ENCODE measurements at places on chromosomes 5 and 9.

DNA sequence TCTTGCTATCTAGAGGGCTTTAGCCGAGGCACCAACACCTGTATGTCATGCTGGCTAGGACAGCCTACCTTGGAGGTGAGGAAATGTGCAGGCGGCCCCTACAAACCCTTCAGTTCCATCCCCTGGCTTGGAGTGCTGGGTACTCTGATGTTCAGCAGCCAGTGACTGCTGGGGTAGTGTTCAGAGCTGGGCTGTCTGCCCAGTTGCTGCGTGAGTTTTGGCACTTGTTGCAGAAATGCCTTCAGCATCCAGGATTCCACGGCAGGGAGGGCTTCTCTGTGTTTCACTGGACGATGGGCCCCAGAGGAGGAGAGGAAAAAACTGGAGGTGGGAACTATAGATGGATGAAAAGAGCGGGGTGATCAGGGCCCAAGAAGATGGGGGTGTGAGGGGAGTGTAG lies 10.4 kb downstream of the SWI5 start:
- DNase-seq: no peak

DNA sequence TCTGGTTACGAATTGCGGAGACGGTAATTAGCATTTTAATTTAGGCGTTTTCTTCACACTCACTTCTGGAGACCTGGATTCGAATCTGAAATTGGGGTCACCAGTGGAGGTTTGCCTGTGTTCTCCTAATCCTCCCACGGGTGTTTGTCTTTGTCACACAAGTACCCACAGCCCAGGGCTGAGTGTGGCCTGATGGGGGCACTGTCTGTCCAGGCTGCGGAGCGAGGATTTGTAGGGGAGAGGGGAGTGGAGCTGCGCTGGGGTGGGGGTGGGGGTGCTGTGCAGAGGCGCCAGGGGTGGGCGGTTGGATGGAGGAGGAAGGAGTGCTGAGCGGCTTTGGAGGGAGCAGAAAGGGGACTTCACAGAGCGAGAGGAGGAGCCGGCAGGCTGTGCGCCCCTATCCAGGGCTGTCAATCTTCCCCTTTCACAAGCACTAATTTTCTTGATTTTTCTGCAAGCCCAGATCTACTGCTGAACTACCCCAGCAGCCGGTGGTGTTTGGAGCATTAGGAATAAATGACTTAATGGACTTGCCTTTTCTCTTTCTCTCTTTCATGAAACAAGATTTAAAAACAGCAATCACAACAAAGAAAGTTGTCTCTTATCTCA lies 53.1 kb downstream of the TSPAN17 start:
- DNase-seq: no peak

DNA sequence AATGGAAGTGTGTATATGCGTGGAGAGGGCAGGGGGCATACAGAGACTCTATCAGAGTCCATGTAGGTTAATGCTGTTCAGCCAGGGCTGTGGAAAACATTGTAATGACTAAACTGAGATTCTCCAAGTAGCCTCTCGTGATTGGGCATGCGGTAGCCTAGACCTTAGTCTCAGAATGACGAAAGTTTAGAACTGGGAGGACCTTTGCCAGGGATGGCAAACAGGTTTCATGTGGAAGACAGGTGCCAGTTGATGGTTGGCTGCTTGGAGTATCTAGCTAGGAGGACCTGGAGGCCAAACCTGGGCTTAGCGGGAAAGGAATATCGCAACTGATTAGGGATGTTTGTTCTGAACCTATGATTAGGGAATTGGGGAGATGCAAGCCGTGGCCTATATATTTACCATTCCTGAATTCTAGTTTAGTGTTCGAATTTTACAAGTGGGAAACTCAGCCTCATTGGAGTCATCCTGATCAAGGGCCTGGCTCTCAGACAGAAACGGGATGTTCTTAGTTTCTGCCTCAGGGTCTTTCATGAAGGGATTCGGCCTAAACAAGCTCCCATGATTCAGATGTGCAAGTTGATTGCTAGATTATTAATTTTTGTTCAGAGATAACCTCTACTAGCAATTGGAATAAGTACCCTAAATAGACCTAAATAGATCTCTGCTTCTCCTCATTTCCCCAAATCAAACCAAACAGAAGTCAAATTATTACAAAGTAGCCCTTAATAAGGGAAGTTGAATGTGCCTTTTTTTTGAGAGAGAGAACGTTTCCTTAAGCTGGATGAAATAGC lies 26.8 kb upstream of the TJP2 start:
- DNase-seq: peak; percentile 12

- DNase-seq: no peak
Measured at GRCh38 chr5:90921418-90921973, 362.9 kb downstream of the ADGRV1 start.

DNA sequence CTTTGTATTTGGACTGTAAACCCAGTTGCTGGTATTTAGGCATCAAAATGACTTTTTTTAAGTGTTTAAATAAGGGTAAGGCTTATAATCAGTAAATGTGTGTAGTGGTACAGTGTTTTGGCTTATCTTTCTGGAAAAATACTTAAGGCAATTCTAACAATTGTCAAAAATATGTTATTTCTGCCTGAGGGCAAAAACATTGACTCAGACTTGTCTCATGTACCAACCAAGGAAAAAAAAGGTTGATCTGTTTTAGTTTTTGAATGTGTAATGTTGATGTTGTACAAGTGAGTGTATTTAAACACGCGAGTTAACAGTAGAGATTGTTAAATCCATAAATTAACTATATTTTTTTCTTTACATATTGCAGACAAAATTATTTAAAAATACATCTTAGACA lies 277.8 kb upstream of the TYRP1 start:
- DNase-seq: no peak

Data from lower leg skin (tissue), 4 donors.